Stimulated activated CD8-positive, alpha-beta memory T cell treated with anti-CD3 and anti-CD28 coated beads, Interleukin-15, amount 100 ng/mL, for 24 hours (primary cell): ENCODE measurements at places on chromosomes 2 and 18.

DNA sequence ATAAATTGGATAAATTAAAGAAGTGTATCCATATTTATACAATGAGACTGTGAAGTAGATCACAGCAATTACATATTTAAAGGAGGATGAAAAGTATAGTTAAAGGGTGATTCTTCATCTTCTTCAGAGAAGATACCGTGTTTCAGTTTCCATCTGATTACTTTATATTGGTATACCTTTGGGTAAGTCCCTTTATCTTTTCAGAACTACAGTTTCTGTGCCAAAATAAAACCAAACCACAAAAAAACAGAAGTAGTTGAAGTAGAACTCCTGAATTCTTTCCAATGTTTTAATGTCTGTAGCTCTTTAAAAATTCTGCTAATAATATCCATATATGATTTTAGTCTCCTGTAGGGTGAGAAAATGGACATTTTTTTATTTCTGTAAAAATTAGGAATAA, 231.2 kb upstream of the LINC00305 start:
- DNase-seq: no peak

GRCh38 chr2:203438528-203438927, 96.6 kb downstream of the RAPH1 start:
- no peak for DNase-seq

DNA sequence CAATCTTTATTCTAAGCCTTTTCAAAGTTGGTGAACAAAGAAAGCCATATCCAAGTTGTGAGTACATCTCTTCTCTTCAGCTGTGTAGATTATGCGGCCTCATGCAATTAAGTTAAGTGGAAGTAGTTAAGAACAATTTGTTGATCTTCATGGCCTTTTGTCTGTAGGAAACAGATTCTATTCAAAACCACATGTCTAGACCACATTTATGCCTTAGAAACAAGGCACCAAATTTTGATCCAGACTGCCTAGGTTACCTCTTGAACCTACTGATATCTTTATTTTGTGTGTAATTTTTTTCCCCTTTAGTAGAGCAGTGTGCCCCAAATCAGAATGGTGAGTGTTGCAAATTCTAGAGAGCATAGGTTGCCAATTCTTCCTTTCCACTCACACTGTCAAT, 101.6 kb upstream of the CERS6 start:
- DNase-seq: no peak

GRCh38 chr18:46335534-46336101, 231.4 kb downstream of the HAUS1 start:
- no peak for DNase-seq

DNA sequence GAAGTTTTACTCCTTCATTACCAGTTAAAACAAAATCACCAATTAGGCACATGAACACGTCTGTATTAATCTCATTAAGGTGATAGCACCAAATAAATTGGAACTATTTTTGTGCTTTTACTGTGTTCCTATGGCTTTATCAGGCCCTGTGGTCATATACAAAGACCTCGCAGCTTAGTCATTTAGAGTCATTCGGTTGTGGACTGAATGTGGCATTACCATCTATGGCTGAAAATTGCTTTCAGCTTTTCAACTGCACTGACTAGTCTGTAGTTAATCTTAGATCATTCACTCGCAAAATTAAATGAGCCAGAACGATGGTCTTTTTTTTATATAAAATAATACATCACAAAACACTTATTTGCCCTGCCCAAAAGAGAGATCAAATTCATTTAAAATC, 601.7 kb downstream of the NR4A2 start:
- DNase-seq: no peak

- no peak for DNase-seq
Measured at GRCh38 chr2:164671664-164672396, 50.5 kb upstream of the GRB14 start.

DNA sequence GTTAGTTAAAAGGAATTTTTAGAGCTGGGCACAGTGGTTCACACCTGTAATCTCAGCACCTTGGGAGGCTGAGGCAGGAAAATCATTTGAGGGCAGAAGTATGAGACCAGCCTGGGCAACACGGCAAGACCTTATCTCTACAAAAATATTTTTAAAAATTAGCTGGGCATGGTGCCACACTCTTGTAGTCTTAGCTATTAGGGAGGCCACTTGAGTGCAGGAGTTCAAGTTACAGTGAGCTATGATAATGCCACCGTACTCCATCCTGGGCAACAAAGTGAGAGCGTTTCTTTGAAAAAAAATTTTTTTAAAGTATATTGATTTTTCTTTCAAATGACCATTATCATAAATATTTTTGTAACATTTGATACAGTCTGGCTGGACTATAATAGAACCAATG, 93.6 kb upstream of the FAM117B start:
- DNase-seq: no peak

GRCh38 chr2:18957909-18958308, 368.5 kb upstream of the NT5C1B start:
- DNase-seq: no peak

GRCh38 chr2:17827316-17827715, 11.1 kb downstream of the MSGN1 start:
- no peak for DNase-seq

- DNase-seq: no peak
Measured at GRCh38 chr2:9141091-9141667, 65.4 kb upstream of the ASAP2 start.

DNA sequence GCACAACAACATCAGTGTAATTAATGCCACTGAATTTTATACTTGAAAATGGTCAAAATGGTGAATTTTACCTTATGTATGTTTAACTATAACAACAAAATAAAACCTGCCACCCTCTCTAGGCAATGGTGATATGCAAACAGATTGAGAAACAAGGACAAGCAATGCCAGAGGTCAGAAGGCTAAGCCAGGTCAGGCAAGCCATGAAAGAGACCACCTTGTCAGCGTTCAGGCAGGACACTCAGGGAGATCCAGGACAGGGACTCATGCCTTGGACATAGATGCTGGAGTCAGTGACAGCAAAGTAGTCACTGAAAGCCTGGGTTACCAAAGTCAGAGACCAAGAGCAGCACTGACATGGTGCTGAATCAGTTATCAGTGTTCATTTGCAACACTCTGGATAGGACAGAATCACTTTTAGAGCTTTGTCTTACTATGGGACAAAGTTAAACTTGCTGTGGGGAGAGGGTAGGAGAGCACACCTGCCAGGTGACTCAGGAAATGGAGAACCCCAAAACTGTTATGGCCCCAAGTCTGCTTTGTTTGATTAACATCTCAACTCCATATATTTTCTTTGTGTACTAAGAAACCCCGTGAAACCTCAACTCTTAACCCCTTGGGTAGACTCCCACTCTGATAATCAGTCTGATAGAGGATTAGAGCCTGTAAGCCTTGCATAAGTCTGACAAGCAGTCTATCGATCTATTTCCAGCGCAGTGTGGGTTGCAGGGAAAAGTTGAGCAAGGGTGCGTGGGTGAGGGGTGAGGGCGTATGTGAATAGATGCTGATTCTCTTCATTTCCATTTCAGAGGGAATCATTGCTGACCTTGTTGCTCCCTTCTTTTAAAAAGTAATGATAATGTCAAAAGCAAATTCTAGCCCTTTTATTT, 48.7 kb upstream of the ZNF385B start:
- DNase-seq: no peak

GRCh38 chr2:177908182-177908581, 164.4 kb downstream of the PDE11A start:
- no peak for DNase-seq

DNA sequence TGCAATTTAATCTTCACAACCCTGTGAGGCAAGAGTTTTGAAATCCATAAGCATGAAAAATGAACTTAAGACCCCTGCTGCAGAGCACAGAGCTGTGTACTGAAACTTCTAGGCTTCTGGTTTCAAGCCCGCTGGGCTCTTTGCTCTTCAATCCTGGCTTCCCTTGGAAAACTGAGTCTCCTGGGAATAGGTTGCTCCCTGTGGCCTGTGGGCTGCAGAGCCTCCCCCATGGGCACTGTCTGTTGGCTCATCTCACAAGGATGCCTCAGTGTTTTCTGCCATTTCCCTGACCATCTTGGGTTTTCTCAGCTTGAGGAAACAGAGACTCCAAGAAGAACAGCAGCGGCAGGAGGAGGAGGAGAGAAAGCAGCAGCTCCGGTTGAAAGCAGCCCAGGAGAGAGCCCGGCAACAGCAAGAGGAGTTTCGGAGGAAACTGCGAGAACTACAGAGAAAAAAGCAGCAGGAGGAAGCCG, 44.5 kb downstream of the SUMO1 start:
- no peak for DNase-seq
